Epithelial cell of proximal tubule (primary cell): ENCODE measurements at places on chromosomes 1 and 21. TPM values are rescaled to one million over a fixed set of nuclear protein-coding genes. Genes with fewer than 3 reads are reported as not detected.

ABCG1 gene
- total RNA-seq = not detected in 2 replicates

DISP1 gene
- 2.3 and 3.8 TPM in 2 replicates for total RNA-seq

GRCh38 chr21:17512253-17513213 is at the start of gene CXADR:
Gene CXADR, plus strand, starts transcription at chr21:17513043. Its CDS starts 87 bp downstream, at chr21:17513130.
- no peak for DNase-seq

DNA sequence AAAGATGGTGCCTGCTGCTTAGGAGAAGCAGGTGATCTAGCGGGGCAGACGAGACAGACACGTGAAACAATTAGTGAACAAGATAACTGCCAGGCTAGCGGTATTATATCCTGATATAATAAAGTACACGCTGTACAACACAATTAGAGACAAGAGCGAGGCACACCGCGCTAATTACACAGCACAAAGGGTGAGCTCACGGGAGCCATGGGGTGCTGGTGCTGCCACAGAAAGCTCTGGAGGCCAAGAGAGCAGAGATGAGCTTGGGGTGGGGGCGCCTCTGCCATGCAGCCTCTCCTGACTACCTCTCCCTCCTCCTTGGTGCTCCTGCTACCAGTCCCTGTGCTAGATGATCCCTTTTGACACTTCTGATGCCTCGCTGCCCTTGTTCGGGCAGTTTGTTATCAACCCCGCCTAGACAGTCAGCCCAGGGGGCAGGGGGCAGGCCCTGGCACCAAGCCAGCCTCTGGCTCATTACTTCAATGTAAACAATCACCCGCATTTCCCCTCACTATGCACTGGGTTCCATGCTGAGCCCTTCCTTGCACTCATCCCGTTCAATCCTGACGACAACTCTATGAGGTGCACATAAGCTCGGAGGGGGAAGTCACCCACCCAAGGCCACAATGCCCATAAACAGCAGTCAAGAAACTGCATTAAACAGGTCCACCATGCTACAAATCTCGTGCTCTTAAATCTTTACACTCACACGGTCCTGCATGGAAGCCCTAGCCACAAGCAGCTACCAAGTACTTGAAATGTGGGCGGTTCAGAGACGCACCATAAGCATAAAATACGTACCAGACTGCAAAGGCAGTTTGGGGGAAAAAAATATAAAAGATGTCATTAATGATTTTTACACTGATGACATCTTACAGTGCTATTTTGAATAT is 103.0 kb downstream of the SSBP3 start:
- no peak for DNase-seq

- peak; percentile 87 for DNase-seq
Measured at GRCh38 chr1:67060811-67061218, 6.9 kb upstream of the SLC35D1 start.

DNA sequence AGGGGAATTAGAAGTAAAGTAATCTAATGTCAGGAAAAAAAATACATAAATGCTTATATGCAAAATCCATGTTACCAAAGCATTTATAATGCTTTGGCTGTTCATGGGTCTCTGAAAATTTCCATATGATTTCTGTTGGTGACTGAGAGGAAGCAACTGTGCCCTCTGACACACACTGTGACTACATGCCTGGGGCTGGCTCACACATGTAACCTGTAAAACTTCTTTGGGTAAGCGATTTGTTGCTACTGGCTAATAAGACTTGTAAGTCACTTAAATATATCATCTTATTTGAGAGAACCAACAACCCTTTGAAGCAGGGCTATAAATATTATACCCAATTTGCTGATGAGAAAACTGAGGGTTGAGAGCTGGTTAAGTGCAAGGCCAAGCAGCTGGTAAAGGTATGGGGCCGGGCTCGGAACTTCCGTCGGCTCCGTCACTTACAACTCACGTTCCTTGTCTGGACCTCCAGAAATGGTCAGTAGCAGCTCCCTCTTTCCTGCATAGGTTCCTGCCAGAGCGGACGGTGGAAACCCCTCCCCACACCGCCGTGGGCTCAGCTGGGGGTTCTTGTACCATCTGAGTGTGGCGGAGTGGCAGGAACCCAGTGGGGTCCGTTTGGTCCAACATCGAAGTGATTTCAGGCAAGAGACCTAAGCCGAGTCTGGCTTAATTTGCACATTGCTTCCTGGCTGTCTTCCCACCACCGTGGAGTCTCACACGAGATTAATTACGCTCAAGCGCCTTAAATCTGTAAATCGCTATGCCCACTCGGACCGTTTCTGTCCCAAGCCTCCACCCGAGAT is 714 bp downstream of the DFFA start:
- DNase-seq = no peak

DNA sequence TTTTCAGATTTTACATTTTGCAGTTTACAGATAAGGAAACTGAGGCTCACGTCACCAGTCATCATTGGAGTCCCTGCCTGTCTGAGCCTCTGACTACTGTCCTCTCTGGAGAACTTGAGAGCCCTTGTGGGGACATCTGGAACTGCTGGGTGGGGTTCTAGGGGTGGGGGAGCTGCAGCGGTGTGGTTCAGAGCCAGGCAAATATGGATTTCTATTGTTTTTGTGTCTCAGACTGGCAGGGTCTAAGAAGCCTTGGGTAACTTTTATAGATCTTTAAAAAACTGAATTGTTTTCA is 46.9 kb downstream of the IER5 start:
- no peak for DNase-seq

GRCh38 chr1:112245114-112245513 is 150.9 kb upstream of the CTTNBP2NL start:
- DNase-seq = no peak
